Skin of body (tissue), 3 donors: ENCODE measurements at places on chromosomes 16 and 17.

DNA sequence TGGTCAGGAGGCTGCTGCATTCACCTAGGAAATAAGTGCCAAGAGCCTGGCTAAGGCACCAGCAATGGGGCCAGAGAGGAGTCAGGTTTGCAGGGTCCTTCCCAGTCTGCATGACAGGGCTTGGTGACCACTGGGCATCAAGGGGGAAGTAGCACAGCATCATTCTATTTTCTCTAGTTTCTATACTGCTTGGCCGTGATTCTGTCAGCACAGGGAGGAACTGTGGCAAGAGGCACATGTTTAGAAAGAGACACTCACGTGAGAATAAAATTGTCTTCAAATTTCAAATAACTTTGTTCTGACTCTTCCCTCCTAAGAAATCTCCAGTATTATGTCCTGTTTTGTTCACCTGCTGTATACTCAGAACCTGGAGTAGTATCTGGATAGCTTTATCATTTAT is 37.8 kb downstream of the ERN1 start:
- no peak for DNase-seq

DNA sequence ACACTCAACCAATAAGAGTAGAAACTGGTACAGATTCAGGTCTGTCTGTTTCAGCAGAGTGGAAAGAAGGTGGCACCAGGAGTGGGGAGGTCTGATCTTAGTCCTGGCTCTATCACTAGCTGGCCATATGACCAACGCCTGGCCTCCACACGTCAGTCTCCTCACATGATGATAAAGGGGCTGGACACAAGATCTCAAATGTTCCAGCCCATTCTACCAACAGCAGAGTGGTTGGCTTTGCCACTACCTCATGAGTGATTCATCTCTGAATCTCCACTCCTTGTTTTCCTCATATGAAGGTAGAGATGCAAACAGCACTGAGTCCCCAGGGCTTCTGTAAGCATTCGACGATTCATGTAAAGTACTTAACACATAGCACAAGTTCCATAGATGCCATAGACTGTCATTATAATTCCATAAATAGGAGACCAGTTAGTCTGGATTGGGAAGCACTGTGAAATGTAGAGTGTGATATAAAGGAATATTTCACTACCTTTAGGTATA is 281.9 kb upstream of the ASIC2 start:
- no peak for DNase-seq

DNA sequence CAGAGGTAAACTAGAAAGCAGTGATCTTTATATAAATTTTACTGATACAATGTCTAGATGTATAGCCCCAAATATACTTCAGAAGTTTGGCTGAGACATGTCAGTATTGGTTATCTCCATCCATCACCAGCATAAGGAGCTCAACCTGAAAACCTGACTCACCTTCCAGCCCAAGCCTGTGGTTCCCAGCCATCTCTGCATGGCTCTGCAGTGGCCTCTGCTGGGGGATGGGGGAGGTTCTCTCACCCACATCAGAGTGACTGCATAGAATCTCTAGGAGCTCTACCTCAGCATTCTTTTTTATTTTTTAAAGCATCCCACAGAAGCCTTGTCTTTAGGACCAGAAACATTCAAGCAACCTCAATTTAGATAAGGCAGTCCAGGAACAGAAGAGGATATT is 27.3 kb downstream of the USP7 start:
- DNase-seq: no peak

DNA sequence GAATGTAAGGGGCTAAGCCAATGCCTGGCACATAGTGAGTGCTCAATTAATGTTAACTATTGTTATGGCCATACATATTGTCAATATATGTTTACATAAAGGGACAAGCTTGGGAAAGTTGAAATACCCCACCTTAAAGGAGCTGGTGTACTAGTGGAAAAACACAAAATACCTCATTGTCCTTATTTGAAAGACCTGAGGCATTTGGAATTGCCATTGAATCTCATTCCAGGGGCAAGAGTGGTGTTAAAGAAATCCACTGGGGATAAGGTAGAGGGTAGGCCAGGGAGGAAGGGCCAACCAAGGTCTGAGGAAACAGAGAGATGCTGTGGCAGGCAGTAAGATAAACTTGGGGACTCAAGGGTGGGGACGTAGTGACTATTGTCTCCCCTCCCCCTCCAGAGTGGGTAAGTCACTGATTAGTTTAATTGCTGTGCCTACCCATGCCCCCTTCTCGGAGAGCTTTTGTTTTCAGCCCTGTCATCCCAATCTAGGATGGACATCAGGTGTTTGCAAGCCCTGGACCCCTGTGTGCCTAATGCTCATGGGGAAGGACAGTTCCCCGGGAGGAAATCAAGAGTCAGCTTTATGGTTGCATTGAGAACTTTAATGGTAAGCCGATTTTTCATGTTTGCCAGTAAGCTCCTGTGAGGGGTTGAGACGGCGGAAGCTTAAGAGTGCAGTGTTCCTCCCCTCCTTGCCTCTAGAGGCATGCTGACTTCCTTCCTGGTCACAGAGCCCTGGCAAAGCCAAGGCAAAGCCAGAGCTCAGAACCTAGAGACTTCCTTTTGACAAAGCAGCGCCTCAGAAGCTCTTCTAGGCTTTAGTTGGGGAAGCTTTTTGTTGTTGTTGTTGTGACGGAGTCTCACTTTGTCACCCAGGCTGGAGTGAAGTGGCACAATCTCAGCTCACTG is 2.5 kb upstream of the HEATR9 start:
- DNase-seq: no peak

DNA sequence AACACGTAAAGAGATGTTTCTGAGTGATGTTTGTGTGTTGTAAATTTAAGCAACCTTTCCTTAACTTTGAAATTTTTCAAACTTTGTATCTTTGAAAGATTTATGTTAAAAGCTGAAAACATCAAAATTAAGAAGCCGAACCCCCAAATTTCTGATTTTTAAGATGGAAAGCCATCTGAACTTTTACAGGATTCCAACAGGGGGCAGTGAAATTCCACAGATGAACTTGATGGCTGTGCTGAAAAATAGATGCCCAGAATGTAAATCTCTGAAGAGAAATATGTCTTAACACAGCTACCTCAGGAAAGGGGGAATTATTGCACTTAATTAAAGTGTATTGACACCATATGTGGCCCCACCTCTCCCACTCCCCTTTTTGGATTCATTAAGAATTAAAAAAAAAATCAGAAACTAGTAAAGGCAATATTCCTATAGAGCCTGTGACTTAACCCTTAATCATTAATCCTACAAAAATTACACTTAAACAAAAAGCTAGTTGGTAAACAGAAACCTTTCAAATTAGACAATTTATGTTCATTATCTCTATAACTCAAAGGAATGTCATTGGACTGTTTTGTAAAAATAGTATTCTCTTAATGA is 597.9 kb downstream of the KCNJ2 start:
- DNase-seq: peak; percentile 18

GRCh38 chr17:41013606-41014005 is 4.7 kb upstream of the KRTAP3-1 start:
- DNase-seq: no peak

DNA sequence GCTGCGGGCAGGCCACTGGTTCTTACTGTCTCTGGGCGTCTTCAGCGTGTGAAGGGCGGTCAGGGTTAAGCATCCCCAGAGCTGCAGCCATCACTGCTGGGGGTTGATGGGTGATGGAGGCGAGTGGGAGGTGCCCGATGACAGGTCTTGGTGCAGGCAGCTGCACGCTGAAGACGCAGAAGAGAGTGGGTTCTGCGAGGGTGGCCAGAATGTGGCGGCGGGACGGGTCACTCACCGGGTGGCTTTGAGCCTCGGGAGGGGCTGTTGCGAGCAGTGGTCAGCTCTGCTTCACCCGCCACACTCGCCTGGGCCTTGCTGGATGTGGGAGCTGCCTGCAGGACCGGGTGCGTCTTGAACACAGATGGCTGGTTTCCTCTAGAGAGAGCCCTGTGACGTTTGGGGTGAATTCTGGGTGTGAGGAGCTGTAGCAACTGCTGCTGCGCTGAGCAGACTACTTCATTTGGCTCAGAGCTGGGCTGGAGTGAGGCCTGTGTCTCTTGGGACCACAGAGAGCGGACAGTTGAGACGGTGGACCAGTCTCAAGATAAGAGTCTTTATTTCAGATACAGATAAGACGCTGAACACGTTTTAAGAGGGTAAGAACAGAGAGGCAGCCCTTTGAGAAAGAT is 44.6 kb upstream of the ZNF750 start:
- peak; percentile 25 for DNase-seq

DNA sequence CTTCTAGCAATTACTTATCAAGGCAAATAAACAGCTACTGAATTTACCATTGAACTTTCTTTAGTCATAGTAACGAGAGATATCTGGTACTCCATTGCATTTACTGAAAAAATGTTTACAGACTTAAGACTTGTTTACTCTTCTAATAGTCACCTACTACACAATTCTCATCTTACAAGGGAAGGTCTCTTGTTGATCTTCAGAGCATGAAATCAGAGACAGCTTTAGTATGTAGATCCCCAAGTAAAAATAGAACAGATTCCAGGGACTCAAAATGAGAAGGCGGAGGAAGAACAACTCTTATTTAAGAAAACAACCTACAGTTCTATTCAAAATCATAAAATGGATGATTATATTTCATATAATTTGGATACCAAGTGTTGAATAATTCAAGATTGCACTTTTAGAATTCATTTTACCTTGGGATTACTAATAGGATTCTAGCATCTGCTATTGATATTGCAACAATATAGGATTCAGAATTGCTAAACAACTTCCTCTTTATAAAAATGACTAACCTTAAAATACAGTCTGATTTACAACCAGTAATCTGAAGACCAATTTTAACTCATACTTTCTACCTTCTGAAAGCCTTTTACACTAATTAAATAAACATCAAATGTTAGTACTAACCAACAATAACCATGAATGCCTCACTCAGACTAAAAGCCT is 20.8 kb downstream of the UBE2G1 start:
- DNase-seq: no peak

DNA sequence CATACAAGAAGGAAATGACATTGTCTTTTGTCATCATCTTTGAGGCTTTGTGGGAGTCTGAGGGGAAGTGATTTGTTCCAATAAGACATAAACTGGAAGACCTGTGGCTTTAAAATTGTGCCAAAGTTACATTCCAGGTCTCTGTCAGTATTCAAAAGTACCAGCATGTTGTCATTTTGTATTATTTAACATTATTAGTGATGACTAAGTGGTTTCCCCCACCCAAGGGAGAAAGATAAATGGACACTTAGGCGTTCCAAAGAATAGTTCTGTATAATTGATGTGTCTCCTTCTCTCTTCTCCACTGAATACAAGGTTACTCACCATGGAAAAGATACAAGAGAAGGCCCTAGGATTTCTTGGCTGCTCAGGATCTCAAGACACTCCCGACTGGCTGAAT is 3.8 kb downstream of the CFAP97D1 start:
- DNase-seq: no peak

GRCh38 chr17:42779936-42780850 is at the start of gene WNK4:
TSS of gene WNK4 (plus strand) at chr17:42780610. CDS start at chr17:42780699, 89 bp downstream.
- DNase-seq: no peak

DNA sequence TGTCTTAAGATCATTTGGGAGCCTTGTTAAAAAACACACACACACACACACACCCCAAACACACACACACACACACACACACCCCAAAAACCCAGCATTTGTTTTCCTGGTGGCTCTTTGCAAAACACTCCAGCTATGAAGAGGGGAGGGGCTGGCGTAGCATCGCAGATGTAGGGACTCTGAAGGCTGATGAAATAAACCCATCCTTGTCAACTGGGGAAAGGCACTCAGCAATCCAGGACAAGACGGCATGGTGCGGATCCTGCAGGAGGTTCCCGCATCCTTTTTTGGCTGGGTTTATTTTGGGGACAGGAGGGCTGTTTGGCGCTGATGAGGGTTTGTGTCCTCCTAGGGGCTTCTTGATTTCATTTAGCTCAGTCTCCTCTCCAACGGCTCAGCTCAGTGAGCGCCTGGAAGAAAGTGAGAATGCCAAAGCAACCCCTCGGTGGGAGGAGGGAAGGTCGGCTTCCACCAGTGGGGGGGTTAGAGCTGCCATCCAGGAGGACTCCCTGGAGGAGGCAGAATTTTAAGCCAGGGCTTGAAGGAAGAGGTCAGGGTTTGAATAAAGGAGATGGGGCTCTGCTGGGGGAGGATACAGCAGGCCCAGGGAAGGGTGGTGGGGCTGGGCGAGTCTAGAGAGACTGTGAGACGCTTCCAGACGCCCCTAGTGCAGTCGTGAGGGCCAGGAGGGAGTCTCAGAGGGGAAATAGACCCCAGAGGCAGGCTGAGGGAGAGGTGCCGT is 12.4 kb upstream of the GSE1 start:
- DNase-seq: peak; percentile 38

- DNase-seq: no peak
Measured at GRCh38 chr16:19991614-19992013, 82.1 kb downstream of the GPR139 start.

GRCh38 chr17:34110315-34110714 is 144.8 kb upstream of the CCL2 start:
- DNase-seq: no peak

GRCh38 chr17:75238684-75239191 is 22.7 kb downstream of the GGA3 start:
- DNase-seq: no peak

DNA sequence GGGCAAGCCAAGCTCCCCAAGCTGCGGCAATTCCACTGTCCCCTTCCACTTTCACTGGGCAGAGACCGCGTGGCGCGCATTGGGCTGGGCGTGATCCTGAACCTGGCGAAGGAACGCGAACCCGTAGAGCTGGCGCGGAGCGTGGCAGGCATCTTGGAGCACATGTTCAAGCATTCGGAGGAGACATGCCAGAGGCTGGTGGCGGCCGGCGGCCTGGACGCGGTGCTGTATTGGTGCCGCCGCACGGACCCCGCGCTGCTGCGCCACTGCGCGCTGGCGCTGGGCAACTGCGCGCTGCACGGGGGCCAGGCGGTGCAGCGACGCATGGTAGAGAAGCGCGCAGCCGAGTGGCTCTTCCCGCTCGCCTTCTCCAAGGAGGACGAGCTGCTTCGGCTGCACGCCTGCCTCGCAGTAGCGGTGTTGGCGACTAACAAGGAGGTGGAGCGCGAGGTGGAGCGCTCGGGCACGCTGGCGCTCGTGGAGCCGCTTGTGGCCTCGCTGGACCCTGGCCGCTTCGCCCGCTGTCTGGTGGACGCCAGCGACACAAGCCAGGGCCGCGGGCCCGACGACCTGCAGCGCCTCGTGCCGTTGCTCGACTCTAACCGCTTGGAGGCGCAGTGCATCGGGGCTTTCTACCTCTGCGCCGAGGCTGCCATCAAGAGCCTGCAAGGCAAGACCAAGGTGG is 9.8 kb downstream of the SARM1 start:
- DNase-seq: no peak

GRCh38 chr17:17859909-17860765 is 23.4 kb upstream of the SREBF1 start:
- DNase-seq: no peak

- no peak for DNase-seq
Measured at GRCh38 chr17:41480136-41480535, 815 bp downstream of the KRT35 start.
